ENCODE measurements at places on chromosomes 12 and 14. TPM values are rescaled to one million over a fixed set of nuclear protein-coding genes. Genes with fewer than 3 reads are reported as not detected.

Gene INSM2
- total RNA-seq: 0.02 TPM

DNA sequence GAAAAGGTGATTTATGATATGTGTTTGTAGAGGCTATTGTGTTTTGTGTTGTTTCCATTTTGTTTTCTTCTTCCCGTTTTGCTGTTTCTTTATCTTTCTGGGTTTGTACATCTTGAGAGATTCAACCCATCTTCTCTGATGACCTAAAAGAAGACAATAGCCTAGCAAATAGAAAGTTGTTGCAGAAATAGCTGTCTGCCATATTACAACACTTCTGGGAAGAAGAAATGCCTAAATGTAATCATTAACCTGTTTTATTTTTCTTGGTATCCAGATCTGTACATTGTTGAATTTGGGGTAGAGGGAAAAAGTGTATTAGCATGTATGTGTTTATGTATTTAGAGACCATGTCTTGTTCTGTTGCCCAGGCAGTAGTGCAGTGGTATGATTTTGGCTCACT lies 50.3 kb downstream of the SPATS2 start:
- no peak for DNase-seq

DNA sequence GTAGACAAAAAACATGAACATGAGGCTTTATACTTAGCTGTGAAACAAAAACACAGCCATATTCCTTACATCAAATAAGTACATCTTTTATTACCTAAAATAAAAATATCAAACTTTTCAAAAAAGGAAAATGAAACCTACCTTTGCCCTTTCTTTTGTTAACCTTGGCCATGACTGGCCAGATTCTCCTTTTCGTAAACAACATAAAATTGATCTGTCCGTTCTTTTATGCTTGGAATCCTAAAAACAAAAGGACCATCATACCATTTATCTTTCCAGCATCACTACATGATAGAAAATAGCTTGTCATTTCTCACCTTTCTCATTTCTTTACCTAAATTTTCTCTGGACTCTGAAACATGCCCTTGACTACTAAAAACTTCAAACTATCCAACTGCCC lies 16.5 kb downstream of the PTGES3 start:
- DNase-seq: no peak

- DNase-seq: peak; percentile 54
Observed at GRCh38 chr12:93302331-93303229, 75.1 kb upstream of the NUDT4 start.

DNA sequence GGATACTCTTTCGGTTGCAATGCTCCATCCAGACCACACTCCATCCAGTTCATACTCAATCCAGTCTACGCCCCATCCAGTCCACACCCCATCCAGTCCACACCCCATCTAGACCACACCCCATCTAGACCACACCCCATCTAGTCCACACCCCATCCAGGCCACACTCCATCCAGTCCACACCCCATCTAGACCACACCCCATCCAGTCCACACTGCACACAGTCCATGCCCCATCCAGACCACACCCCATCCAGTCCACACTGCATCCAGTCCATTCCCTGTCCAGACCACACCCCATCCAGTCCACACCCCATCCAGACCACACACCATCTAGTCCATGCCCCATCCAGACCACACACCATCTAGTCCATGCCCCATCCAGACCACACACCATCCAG lies 116.0 kb upstream of the RTL1 start:
- DNase-seq: no peak

GRCh38 chr12:10341892-10342509 lies 34.3 kb downstream of the KLRD1 start:
- peak; percentile 9 for DNase-seq

DNA sequence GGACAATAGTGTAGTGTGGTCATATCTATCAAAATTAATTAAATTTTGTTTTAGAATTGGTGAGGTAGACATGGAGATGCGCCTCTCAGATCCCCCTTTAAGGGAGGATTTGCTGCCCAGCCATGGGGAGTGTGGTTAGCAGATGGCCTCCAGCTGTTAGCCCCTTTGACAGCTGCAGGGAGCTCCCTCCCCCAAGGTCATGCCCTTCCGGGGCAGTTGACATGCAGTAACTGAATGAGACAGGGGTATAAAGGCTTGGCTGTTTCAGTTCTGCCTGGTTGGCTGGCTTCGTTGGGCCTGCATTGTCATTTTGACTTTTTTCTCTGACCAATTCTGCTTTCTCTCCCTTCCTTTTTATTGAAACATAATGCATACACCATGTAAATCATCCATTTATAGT lies 291.5 kb upstream of the SRRM4 start:
- no peak for DNase-seq

Measured in HT1080 (cell line).